ENCODE measurements at places on chromosomes 2 and 18.

DNA sequence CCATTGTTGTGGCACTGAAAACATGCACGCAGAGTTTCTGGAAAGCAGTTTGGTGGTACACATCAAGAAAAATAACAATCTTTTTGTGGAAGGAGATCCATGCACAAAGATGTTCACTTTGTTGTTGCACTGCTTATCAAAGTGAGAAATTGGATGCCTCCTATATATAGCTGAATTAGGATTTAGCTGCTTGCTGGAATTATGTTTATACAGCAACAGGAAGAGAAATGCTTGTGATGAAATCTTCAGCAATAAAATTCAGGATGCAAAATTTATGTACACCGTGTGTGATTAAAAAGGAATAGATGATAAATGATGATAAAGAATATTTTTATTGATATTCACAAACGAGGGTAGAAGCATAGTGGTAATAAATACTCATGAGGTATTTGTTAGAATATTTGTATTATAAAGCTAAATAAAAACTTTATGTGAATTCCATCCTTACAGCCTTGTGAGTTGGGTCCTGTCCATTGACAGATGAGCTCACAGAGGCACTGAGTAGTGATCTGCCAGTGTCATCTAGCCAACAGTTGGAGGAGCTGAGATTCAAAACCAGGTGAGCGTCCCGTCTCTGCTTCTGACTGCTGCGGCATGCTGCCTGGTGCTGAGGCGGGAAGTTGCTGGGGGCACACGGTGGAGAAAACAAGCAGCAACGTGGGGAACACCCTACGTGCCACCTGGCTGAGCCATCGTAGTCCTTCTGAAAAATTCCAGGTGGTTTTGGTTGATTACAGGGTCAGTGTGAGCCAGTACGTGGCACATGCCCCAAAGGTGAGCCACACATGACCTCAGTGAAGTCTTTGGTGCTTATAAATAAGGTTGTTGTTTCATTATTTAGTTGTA is 80.2 kb downstream of the ASAP2 start:
- DNase-seq = no peak

DNA sequence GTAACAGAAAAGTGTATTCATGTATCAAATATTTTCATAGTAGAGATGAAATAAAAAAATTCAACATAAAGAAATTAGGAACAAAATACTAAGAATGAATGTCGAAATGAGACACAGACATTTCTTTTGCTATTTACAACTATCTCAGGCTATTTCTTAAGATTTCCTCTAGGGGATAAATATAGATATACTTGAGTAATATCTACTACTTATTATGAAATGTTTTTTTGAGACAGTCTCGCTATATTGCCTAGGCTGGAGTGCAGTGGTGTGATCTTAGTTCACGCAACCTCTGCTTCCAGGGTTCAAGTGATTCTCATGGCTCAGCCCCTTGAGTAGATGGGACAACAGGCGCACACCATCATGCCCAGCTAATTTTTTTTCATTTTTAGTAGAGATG is 326.1 kb downstream of the RNF144A start:
- no peak for DNase-seq

GRCh38 chr2:20103530-20103929 is 52.1 kb upstream of the LAPTM4A start:
- no peak for DNase-seq

DNA sequence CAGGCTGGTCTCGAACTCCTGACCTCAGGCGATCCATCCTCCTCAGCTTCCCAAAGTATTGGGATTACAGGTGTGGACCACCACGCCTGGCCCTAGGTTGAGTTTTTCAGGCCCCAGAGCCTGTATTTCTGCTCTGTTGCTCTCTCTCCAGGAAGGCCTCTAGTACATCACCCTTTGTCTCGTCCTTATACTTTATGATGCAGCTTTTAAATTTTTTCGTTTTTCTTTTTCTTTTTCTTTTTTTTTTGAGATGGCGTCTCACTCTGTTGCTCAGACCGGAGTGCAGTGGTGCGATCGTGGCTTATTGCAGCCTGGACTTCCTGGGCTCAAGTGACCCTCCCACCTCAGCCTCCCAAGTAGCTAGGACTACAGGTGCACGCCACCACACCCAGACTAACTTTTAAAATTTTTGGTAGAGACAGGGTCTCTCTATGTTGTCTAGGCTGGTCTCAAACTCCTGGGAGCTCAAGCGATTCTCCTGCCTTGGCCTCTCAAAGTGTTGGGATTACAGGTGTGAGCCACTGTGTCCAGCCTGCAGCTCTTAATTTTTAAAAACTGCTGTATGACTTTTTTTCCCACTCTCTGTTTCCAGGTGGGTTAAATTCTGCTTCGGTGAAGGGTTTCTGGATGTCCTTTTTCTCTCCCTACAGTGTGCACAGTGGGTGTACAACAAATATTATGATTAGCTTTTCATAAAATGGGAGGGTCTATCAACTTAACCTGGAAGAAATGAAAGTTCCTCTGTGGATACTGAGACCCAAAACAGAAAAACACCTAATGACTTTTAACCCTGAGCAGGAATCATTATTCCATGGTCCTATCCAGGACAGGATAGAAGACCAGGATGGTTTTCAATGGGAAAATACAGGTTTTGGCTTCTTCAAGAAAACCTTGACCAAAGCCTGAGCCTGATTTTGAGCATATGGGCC is 47.9 kb downstream of the DDX1 start:
- DNase-seq = no peak

DNA sequence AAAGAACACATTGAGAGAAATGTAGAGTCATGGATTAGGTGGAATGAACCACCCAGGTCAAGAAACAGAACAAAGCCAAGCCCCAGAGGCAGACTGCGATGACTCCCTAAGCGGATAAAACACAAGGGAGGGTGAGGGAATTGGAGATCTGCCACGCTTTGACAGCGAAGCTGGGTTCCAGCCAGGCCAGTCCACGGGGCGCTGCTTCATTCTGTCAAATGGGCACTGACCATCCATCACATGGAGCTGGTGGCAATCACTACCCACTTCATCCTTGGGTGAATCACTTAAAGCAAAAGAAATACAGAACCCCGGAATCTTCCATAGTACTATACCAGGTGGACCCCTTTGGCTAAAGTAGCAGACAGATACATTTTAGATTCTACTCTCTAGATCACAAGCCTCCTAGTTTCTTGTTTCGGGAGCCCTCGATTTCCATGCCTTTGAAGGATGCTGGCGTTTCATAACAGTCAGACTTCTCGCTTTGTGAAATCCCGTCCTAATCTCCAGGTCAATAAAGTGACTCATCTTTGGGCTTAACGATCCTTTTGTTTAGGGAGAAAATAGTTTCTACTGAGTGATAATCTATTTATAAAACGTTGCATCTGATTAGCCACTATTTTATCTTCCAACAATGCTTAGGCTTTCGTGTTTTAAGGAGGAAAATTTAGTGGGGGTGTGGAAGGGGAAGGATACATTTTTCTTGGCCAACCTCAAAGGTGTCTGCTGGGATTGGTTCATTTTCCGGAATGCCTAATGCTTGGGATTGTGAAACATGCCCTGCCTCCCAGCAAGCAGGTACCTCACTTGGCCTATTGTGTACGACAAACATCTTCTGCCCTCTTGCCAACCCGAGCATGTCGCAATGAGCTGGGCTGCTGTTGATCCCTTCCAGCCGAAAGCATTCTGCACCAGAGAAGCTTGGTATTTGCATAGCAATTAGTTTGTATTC is 44.1 kb upstream of the HDAC4 start:
- no peak for DNase-seq

GRCh38 chr2:207334301-207334623 is 168.5 kb upstream of the KLF7 start:
- DNase-seq = no peak

GRCh38 chr2:3386448-3386958 is 7.0 kb downstream of the TRAPPC12 start:
- DNase-seq = no peak

GRCh38 chr2:237298151-237299118 is 115.5 kb downstream of the COL6A3 start:
- peak; percentile 76 for DNase-seq

DNA sequence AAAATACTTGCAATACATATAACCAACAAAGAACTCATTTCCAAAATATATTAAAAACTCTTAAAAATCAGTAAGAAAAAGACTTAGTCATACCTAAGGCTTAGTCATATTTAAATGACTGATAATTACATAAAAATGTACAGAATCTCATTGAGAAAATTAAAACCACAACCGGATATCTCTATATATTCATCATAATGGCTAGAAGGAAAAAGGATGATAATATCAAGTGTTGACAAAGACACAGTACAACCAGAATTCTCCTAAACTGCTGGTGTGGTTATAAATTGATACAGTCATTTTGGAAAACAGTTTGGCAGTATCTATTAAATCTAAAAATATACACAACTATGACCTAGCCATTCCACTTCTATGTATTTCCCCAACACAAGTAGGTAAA is 27.1 kb upstream of the IHH start:
- no peak for DNase-seq

DNA sequence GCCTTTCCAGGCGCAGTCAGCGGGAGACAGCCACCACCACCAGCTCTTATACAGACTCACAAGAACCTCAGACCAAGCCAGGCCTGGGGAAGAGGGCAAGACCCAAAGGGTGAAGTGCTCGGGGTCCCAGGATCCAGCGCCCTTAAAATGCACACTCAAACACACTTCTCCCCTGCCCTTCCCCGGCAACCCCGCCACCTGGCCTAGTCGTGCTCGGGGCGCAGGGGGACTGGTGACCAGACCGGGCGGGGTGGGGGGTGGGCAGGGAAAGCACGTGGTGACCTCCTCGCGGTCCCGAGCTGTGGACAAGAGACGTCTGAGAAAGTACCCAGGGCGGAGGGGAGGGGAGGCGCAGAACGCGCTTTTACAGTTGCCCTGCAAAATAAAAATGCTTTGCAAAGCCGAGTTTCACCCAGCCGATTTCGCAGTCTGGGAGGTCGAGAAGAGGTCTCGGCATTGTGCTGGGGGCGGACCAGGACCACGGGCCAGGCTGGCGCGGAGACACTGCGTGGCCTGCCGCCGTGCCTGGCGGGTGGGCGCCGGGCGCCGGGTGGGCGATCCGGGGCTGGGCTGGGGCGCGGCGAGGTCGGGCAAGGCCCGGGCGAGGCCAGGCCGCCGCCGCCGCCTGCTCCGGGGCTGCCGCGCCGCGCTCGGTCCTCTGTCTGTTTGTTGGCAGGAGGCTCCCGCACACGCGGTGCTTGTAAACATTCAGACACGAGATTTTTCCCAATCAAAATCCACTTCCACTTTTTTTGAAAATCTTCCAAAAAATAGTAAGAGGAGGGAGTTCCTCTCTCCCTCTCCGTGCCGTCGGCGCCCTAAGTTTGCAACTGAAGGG is 2.0 kb downstream of the BCL11A start:
- peak; percentile 45 for DNase-seq

DNA sequence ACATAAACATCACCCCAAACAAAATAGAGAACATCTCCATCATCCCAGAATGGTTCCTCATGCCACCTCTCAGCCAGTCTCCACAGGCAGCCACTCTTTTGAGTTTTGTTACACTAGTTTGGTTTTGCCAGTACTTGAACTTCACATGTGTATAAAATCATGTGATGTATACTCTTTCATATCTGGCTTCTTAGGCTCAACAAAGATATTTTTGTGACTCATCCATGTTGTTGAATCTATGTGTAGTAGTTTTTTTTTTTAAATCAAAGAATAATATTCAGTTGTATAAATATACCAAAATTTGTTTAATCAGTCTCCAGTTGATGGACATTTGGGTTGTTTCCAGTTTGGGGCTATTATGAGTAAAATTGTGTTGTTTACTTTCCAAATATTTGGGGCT is 75.9 kb downstream of the PMS1 start:
- DNase-seq = no peak

DNA sequence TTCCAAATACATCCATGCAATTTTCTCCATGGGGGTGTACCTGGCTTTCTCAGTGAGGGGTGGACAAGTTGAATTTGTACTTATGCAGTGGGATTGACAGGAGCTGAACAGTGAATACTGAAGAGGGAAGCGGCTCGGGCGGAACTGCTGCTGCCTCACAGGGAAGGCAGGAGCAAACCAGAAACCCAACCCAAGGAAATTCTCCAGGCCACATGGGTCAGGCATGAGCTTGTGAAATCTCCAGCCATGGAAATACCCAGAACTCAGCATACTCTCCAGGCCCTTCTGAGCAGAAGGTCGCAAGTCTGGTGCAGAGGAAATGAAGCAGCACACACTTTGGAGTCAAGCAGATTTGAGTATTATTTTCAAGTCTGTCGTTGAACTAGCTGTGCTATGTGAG is 26.5 kb upstream of the INO80C start:
- no peak for DNase-seq

DNA sequence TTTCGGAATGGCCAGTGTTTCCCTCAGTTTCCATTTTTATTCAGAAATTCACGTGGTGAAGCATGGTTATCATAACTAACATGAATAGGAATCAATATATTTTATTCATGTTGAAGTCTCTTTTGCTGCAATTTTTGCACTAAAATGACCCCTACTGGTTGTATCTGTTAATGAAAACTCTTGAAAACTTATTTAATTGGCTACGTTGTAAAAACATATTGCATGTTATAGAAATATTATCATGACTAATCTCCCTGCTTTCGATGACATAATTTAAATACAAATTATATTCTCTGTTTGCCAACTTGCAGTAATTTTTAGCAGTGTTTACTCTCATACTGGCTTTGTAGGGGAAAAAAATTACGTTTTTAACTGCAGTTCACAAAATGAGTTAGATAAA is 3.5 kb downstream of the CRIM1 start:
- no peak for DNase-seq

- peak; percentile 27 for DNase-seq
Measured at GRCh38 chr2:42249887-42250286, 80.7 kb downstream of the EML4 start.

GRCh38 chr2:211454679-211455078 is 898.3 kb downstream of the CPS1 start:
- DNase-seq = peak; percentile 3

- DNase-seq = no peak
Measured at GRCh38 chr2:254241-254640, 9.6 kb downstream of the SH3YL1 start.

DNA sequence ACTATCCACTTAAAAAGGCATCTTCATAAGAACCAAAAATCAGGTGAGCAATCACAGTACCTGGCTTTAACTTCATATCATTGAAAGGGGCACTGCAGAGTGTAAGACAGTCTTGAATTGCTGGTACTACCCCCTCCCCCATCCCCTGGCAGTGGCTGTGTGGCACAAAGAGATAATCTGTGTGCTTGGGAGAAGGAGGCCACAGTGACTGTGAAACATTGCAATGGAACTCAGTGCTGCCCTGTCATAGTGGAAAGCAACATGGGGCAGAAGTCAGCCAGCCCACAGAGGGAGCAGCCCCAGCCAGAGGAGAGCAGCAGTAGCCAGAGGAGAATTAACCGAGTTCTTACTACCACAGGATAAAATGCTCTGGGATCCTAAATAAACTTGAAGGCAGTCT is 45.3 kb upstream of the UGP2 start:
- DNase-seq = no peak

- peak; percentile 49 for DNase-seq
Measured at GRCh38 chr2:162245061-162245460, 1.8 kb upstream of the FAP start.

Data from astrocyte of the spinal cord (primary cell).